ENCODE measurements at places on chromosomes 7 and 10.

GRCh38 chr10:31099094-31099493 lies 67.4 kb upstream of the ZNF438 start:
- no peak for DNase-seq

GRCh38 chr10:48659790-48660189 lies 24.9 kb upstream of the WDFY4 start:
- no peak for DNase-seq

DNA sequence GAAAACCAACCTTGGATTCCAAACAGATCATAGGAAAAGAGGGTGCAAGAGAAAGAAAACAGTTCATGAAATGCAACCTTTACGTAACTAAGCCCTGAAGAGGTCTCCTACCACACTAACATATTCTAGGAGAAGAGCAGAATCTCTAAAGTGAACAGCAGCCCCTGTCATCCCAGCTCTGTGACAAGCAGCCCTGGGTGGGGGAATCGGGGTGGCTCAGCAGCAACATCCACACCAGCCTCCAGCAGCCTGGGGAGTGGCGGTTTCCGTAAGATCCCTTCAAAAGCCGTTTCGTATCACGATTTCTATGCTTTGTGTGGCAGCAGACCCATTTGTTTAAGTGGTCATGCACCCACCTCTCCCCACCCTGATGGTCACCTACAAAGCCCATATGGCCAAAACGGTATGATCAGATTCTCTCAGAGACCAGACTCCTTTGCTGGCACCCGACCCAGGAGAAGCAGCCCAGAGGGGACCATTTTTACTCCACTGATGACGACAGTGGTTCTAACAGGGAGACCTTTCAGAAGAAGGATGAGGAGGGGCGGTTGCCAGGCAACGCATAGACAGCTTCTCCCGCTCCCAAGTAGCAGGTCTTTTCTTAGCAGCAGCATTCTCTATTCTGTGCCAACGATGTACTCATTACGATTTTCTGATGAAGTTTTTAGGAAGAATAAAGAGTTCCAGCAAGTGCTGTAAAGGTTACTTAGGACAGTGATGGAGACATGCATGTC lies 300.6 kb downstream of the DNAJB6 start:
- DNase-seq, result no peak

- DNase-seq, result no peak
These were observed 55.9 kb downstream of the DLD start for GRCh38 chr7:107946881-107947280.

DNA sequence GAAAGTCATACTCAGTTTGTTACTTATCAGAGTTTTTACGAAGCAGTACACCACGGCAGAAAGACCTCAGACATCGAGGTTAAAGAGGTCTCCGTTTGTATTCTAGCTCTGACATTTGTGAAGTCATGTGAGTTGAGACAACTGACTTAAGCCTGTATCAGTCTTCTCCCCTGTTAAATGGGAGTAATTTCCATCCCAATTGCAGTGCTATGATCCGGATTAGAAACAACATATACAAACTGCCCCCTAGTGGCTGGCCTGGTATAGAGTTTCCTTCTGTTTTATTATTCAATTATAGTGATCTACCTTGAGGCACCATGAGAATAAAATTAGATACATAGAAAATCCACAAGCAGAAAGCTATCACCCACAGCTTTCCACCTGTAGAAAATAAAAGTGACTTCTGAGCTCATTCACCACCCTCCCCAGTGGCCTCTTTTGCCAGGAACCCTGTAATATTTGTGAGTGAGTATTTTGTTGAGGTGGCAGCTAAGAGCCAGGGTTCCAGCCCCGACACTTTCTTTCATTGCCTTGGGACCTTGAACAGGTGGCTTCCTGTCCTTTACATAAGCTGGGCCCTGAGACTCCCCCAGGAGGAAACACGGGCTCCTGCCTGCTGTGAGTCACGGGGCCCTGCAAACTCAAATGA lies 607.2 kb upstream of the MGMT start:
- no peak for DNase-seq
